H54 (cell line): ENCODE measurements at places on chromosomes 1 and 21.

DNA sequence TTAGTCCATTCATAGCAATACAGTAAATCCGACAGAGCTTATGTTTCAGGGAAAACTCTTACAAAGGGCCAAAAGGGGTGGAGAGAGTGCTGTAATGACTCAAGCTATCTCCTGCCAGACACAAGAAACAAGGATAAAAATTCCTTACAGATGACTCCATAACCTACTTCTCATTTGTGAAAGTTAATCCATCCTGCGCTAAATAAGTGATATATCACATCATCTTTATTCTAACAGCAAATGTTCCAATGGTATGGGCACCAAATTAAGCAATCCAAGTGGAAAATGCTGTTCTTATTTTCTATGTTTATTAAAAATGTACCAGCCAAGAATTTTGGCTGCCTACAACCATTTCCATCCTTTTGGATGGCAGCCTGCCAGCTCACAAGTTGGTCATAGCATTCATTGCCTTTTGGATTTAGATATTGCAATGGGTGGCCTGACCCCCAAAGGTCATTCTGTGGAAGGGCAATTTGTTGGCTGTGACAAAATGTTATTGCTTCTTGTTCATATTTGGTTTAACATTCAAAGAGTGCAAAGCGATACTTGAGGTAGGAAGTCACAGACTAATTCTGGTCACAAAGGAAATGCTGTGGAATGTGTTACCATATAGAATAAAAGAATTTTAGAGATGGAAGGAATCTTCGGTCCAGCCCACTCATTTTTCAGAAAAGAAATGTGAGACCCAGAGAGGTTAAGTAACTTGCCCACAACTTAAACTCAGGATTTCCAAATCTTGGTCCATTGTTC lies 2.8 kb upstream of the ENAH start:
- peak; percentile 77 for DNase-seq

DNA sequence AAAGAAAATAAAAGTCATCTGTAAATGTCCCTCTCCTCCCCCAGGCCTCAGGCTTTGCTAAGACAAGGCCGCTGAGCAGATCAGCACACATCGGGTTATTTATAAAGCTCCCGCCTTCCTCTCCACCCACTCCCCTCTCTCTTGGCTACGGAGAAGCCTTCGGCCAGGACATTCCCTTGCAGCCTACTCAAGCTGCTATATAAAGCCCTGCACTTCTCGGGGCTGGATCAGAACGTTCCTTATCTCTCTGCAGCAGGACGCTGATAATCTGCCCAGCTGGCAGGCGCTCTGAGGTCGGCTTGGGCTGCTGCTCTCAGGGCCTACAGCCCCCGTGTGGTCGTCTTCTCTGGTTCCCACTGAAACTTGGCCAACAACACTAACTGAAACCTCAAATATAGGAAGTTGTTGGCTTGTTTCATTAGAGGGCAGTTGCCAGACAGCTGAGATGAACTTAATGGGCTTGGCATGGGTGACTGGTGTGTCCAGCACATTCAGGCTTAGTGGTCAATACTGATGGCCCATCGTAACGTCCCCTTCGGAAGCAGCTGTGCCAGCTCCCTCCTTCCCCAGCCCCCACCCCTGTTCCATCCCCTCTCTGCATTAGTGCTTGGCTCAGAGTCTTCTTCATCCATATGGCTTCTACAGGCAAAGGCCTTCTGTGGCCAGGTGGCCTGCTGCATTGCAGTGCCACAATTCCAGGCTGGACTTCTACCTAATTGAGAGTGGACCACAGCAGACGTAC lies 64.6 kb downstream of the IER5 start:
- DNase-seq = no peak

DNA sequence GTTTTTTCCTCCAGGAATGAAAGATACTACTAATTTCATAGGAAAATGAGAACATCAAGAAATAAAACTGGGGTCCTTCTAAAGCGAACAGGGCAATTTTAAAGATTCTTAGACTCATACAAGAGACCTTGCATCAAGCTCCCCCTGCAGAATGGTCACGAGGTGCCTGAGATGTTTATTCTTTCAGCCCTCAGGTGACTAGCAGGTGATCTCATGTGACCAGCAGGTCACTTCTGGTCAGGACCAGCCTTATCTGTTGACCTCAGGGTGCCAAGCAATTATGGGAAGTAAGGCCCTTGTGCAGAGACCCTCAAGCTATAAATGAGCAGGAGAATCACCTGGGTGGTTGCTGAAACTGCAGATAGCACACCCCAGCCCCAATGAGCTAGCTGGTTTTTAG lies 20.6 kb upstream of the TMEM51 start:
- DNase-seq = no peak

GRCh38 chr1:201718346-201719202 lies 110.4 kb upstream of the IPO9 start:
- DNase-seq = no peak

DNA sequence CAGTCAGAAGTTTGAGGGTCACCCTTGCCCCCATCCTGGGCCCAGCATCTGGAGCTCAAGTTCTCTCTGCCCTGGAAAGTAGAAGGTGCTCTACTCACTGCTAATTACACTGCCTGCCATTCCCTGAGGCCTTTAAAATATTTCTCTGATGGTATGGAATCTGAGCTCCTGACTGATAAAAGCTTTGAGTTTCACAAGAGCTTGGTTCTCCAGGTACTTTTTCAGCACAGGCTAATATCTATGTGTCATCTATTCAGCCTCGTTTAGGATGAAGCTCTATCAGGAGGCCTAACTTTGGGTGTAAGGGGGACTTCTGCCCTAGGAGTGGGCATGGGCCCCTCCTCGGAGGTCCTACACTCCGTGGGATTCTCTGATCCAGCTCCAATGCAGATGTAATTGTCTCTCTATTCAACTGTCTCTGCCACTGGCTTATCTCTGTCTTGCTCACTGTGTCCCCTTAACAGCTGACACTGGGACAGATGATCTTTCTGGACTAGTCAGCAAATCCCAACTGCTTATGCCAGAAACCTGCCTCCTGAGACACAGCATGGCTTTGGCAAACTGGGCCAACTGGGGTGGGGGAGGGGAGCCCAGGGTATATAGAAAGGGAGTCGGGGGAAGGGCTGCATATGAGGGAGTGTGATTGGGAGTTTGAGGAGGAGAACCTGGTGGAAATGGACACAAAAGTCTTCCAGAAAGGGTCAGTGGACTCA lies 104.2 kb upstream of the GADD45A start:
- no peak for DNase-seq

GRCh38 chr1:232585486-232585885 lies 44.4 kb downstream of the SIPA1L2 start:
- no peak for DNase-seq

DNA sequence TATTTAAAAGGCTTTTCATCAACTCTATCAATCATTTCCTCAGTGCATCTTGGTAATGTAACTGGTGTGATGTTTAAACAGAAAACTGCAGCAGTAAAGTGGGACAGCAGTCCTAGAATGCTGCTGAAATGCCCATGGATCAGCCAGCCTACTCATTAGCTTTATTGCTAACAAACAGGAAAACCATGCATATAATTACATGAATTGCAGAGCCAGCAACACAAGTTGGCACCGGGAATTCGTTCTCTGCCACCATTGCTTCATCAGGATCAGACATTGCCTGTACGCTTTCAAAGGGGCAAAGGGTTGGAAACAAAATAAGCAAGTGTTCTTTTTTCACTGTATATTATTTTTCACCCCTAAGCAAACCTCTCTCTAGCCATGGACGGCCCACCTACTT lies 276.2 kb upstream of the LRRC7 start:
- DNase-seq = no peak

GRCh38 chr1:114524944-114525343 lies 13.9 kb upstream of the TRIM33 start:
- DNase-seq = no peak

DNA sequence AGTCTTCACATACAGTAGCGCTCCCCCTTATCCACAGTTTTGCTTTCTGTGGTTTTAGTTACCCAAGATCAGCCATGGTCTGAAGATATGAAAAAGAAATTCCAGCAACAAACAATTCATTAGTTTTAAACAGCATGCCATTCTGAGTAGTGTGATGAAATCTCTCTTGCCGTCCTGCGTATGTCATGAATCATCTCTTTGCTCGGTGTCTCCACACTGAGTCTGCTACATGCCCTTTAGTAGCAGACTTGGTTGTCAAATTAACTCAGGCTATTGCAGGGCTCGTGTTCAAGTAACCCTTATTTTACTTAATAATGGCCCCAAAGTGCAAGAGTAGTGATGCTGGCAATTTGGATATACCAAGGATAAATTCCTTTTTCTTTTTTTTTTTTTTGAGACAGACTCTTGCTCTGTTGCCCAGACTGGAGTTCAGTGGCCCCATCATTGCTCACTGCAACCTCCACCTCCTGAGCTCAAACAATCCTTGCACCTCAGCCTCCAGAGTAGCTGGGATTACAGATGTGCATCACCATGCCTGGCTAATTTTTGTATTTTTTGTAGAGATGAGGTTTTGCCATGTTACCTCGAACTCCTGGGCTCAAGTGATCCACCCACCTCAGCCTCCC lies 22.6 kb downstream of the PHACTR4 start:
- DNase-seq = peak; percentile 12

DNA sequence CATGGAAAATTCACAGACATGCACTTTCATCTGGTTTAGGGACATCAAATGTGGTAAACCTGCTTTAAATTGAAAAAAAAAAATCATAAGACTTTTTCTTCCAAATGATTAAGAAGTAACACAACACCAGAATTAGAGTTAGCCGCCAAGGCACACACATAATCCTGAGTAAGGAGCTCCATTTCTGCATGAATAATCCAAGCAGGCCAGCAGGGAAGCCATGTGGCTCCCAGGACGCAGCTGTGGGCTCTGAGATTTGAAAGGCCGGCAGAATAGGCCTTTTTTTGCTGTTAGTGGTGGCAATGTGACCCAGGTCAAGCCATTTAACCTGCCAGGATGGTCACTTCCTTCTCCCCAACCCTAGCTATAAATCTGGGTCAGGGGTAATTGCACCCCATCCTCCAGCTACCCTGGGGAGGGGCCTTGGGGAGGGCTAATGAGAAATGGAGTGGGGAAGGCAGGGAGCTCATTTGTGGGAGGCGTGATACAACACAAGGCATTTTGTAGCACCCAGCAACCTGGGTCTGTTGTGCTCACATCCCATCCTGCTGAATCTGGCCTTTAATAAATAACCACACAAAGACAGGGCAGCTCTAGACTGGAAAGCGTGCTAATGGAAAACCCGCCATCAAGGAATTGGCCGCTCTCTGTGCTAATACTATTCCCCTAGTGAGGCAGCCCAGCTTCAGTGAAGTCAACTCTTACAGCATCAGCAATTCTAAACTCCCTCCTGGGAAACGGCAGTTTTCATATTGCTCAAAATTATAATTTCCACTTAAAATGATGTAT lies 178.5 kb downstream of the RHOU start:
- DNase-seq = no peak

DNA sequence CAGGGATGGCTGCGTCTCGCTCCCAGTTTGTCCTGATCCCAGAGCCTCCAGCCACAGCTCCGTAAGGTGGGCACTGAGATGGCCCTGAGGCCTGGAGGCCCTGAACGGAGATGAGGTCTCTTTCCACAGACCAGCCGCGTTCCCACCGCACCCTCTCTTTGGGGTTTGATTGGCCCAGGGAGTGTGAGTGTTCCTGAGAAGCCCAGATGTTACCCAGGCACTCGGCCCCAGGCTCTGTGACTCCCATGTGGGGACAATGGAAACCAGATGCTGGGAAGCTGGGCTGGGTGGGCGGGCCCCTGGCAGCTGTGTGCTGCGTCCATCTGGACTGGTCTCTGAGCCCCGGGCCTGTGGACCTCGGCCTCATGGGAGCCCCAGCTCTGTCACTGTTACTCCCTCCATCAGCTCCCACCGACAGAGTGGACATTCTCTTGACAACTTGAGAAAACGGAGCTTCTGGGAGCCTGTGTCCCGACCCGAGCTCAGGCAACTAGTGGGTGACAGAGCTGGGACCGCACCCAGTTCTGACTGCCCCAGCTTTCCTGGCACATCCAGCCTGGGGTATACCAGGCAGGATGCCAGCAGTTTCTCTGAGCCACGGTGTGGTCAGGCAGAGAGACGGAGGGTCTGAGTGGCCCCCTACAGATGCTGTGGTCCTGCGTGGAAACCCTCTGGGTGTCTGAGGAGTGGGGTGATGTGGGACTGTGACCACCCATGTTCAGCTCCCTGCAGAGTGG lies 9.8 kb upstream of the COL6A1 start:
- DNase-seq = no peak

DNA sequence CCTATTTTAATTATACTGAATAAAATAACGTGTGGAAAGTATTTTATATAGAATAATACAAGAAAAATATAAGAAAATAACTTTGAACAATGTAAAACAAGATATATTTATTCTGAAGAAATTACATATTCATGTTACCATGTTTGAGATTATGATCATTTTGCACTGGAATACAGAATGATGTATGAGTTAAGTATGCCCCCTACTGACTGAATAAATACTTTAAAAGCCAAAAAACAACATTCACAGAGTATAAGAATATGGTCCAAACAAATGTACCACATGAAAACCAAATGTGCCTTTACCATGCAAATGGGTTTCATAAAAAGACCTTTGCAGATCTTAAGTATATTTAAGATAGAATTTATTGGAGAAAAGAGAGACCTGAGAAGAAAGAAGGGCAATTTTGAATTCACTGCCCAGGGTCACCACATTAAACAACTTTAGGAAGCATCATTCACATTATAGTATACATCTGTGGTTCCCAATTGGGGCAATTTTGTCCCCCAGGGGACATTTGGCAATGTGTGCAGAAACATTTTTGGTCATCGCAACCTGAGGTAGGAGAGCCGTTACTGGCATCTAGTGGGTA lies 136.6 kb upstream of the GFI1 start:
- no peak for DNase-seq

DNA sequence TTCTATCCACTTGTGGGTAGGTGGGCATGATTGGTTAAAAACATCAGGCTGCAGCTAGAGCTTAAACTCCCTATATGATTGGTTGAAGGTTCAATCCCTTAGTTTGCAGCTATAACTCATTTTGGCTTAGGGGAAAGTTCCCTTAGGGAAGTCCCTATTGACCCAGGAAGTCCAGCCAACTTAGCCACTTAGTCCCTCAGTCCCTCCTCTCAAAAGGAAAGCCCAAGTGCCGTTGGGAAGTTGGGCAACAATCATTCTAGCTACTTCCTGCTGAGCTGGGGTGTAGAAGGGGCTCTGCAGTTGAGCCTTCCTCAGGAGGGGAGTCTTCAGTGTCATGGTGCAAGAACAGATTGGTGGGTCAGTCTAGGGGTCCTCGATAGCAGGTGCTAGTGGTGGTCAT lies 12.2 kb downstream of the MSTO1 start:
- no peak for DNase-seq

DNA sequence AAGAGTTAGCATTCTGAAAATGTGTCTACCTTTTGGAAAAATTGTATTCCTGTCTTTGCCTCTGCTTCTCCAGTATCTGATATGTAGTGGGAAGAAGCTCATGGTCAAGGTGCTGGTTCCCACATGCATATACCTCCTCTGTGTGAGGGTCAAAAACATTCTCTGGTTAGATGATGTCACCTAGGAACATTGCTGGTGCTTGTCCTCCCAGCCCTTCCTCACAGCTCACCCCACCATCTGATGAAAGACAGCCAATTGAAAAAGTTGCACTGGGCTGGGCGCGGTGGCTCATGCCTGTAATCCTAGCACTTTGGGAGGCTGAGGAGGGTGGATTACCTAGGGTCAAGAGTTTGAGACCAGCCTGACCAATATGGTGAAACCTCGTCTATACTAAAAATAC lies 154.4 kb downstream of the NR5A2 start:
- no peak for DNase-seq

- DNase-seq = no peak
Measured at GRCh38 chr1:59657873-59658465, 156.8 kb upstream of the HOOK1 start.
